Ovary (tissue), 10 donors: ENCODE measurements at places on chromosomes 5 and 9.
A peak's percentile ranks its signal among the peaks of the same experiment; 100 is the strongest.

DNA sequence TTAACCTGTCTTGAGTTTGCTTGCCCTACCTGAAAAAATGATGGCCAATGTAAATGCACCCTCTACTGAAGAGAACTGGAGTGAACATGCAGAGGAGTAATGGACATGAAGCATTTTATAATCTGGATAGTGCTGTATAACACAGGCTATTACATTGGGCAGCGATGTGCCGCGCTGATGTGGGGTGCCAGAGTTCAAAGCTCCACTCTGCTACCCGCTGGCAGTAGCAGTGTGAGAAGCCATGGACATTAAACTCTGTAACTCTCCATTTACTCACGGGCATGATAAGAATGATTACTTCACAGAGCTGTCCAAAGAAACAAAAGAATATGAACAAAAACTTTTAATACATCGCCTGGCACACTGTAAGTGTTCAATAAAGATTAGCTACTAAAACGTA lies 7.5 kb upstream of the CDH6 start:
- DNase-seq: no peak

DNA sequence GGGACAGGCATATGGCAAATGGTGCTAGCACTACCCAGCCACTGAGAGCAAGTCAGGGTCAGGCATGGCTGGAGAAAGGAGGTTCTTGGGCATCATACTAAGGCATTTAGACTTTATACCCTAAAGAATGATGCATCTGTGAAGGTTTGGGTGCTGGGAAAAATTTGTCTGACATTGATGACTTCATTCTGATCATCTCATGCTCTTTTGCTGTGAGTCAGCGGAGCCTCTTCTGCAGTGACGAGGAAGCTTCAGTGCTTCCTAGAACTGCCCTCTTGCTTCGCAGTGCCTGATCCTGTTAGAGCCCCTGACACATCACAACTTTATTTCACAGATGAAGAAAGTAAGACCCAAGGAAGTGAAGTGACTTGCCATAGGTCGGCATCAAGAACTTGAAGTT lies 266.6 kb upstream of the GAS1 start:
- DNase-seq: no peak

GRCh38 chr5:102579379-102579778 lies 80.6 kb upstream of the SLCO6A1 start:
- no peak for DNase-seq

DNA sequence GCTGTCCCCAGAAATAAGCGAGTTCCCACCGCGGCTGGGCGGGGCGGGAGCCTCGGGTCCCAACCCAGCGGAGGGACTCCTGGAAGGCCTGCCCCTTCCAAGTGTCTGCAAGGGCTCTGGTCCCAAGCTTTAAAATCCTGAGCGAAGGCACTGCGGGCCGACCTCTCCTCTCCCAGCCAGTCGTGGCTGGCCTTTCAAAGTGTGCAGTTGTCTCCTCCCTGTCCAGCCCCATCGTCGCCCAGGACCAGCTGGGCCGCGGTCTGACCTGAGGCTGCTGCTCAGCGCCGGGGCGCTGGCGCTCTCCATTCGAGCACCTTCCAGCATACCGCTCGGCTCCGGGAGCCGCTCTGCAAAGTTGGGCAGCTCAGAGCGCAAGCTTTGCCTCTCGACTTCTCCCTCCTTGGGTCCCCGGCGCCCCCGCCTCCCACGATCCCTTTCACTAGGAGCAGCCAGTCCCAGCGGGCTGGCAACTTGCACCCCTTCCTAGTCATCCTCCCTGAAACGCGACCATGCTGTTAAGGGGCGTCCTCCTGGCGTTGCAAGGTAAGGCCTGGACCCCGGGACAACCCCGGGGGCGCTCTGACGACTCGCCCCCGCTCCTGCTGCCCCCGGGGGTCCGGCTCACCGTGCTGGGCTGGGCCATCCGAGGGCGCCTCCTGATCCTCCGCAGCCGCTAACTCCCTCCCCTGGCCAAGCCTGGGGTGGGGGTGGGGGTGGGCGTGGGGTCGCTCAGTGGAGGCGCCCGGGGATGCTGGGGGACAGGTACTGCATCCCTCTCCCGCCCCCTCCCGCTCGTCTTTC lies at the start of gene MAMDC2:
Gene MAMDC2, plus strand, starts transcription at position 160 of the 801 bp plus-strand sequence. Its CDS starts 350 bp downstream, at position 510.
- DNase-seq: peak; percentile 69

GRCh38 chr9:134614256-134614655 lies 27.3 kb upstream of the COL5A1 start:
- DNase-seq: no peak

- DNase-seq: no peak
Measured at GRCh38 chr5:141322261-141322660, 1.7 kb upstream of the TAF7 start.

- DNase-seq: no peak
Measured at GRCh38 chr5:176642675-176643490, 4.4 kb upstream of the TSPAN17 start.

DNA sequence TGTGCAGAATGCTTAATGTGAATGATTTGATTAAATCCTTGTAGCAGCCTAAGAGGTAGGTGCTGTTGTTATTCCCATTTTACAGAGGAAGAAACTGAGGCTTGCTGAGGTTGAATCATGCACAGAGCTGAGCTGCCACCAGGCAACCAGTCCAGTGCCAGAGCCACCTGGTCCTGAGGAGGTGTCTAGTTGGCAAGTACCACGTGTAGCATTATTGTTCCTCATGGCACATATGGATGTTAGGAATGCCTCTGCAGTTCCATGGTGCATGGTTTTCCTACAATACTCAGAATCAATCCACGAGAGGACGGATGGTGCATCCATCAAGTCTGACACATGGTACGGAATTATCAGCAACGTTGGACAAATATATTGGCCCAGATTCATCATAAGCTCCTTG lies 8.9 kb downstream of the UBE2QL1 start:
- DNase-seq: no peak

DNA sequence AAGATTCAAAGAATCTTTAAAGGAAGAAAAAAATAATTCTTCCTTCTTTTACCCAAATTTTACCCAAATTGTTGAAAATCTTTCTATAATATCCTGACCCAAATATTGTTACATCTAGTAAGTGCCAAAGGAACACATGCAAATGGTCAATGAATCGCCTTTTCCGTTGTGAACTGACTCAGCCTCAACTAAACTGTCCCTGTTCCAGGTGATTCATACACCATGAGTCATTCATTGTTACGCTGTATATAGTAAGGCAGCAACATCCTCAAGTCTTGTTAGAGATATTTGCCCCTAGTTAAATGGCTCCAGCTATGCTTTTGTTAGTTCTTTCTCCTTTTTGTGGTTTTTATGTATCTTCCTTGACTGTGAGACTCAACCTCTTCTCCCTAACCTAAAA lies 9.7 kb downstream of the PTGER4 start:
- no peak for DNase-seq

GRCh38 chr9:135588886-135589595 lies 27.5 kb downstream of the PAEP start:
- DNase-seq: no peak

DNA sequence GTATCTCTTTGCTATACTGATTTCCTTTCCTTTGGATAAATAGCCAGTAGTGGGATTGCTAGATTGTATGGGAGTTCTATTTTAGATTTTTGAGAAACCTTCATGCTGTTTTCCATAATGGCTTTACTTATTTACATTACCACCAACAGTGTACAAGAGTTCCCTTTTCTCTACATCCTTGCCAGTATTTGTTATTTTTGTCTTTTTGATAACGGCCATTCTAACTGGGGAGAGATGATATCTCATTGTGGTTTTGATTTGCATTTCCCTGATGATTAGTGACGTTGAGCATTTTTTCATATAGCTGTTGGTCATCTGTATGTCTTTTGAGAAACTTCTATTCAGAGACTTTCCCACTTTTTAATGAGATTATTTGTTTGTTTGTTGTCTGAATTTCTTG lies 25.8 kb downstream of the NADK2 start:
- DNase-seq: no peak

- DNase-seq: no peak
Measured at GRCh38 chr5:33067291-33067690, 356.2 kb downstream of the NPR3 start.

DNA sequence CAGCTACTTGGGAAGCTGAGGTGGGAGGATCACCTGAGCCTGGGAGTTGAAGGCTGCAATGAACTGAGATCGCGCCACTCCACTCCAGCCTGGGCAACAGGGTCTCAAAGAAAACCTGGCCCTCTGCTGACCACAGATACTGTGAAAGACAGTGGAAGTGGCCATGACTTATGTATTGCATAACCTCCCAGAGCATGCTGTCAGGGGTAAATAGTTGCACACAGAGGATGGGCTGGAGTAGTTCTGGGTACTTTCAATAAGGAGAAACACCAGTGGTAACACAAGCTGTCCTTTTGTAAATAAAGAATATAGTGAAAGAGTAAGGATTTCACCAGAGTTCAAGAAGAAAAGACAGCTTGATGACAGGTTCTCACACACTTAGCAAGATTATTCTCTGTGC lies 1.8 kb downstream of the ACER2 start:
- no peak for DNase-seq

- no peak for DNase-seq
Measured at GRCh38 chr5:96563816-96564215, 98.4 kb upstream of the CAST start.

- no peak for DNase-seq
Measured at GRCh38 chr5:66066826-66067225, 77.3 kb upstream of the SREK1 start.

GRCh38 chr5:1910081-1910760 lies 27.5 kb upstream of the IRX4 start:
- no peak for DNase-seq

- no peak for DNase-seq
Measured at GRCh38 chr5:115480271-115480670, 64.3 kb downstream of the FEM1C start.

DNA sequence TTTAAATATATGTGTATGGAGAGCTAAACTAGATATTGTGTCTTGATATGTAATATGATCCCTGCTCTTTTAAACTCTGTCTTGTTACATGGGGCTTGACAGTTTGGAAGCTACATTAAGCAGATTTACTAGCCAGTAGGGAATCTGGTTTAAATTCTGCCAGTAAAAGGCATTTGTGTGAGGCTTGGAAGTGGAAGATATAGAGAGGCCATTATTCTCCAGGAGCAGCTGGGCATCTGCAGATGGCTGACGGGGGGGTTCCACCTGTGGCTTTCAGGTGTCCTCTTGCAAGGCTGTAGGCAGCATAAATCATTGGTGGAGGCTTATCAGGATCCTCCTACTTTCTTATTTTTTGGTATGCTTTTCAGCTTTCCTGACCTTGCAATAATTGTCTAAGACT lies 179.1 kb upstream of the FBXL7 start:
- no peak for DNase-seq

DNA sequence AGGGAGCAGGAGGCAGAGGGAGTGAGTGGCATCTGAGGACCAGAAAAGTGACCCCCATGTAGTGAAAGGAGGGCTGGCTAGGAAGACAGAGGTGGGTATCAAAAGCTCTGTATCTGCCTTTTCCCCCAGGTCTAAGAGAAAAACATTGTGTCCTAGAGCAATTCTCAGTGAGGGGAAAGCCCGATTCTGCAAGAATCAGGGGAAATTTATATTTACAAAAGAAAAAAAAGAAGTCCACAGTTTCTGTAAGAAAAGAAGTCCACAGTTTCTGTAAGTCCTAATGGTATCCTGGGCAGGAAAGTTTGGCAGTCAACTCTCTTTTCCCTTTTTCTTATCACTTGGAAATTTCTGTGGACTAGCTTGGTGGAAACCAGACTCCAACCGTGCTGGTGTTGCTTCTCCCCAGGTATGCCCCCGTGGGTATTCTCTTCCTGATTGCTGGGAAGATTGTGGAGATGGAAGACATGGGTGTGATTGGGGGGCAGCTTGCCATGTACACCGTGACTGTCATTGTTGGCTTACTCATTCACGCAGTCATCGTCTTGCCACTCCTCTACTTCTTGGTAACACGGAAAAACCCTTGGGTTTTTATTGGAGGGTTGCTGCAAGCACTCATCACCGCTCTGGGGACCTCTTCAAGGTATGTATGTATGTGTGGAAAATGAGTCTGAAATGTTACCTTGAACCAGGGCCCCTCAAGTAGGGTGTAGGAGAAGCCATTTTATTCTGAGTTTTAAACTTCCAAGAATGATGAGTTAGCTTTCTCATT lies 73.0 kb downstream of the SLC1A3 start:
- no peak for DNase-seq

DNA sequence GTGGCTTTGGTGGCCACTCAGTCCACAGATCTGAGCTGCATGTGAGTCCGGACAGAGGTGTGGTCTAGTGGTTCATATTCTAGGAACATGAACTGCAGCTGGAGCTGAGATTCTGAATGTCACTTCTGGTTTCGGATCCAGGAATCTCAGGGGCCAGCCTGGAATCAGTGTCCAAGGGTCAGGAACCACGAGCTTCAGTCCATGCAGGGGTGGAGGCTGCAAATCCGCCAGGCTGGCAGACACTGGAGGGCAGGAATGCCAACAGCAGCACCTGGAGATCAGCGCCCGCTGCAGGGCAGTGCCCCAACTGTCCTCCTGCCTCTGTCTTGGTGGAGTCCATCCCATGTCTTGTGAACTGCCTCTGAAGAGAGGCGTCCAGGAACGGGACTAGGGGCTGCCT lies 73.5 kb downstream of the CACNA1B start:
- no peak for DNase-seq

DNA sequence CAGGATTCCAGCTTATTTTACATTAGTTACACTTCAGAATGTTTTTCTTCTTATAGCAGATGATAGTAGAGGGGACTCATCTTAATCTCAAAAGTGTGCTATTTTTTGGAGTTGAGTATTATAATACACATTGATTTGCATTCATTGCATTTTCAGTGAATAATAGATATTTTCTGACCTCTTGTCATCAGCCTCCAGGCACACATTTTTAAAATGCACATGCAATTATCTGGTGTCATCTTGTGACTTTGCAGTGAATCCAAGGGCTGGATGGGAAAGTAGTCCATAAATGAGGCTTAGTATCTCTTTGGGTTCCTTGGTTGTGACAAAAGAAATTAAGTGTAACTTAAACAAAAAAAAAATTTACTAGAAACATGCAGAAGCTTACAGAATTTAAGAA lies 28.1 kb upstream of the POU4F3 start:
- no peak for DNase-seq

DNA sequence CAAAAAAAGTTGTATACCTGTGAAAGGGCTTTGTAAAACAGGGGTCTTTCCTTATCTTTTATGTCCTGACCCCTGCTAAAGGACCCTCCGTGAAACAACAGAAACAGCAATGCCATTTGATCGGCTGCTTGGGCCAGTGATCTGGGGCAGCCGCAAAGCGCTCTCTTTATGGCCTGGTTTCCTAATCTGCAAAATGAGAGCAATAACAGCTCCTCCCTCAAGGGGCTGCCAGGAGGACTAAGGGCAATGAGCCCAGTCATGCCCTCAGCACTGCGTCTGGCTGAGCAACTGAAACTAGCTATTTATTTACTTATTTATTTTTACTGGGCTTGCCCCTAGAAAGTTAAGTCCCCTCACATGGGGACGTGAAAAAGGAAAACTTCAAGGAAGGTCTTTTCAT lies 18.3 kb downstream of the CMBL start:
- DNase-seq: no peak

DNA sequence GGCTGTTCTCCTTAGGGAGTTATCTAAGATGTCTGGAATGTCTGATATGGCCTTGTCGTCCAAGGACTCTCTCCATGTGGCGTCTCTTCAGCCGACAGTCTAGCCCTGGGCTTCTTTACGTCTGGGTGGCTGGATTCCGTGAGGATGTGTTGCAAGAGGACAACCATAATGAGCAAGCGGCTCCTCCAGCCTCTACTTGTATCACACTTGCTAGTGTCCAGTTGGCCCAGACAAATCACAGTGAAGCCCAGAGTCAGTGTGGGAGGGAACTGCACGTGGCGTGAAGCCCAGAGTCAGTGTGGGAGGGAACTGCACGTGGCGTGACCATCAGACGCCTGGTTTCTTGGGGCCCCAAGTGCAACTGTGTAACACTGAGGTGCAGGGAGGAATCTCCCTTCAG lies 61.1 kb downstream of the COL23A1 start:
- no peak for DNase-seq
